ENCODE measurements at places on chromosomes 3 and 15.

GRCh38 chr3:157170861-157171260 is 10.9 kb upstream of the CCNL1 start:
- no peak for DNase-seq

GRCh38 chr15:69808756-69809155 is 289.0 kb downstream of the TLE3 start:
- no peak for DNase-seq

DNA sequence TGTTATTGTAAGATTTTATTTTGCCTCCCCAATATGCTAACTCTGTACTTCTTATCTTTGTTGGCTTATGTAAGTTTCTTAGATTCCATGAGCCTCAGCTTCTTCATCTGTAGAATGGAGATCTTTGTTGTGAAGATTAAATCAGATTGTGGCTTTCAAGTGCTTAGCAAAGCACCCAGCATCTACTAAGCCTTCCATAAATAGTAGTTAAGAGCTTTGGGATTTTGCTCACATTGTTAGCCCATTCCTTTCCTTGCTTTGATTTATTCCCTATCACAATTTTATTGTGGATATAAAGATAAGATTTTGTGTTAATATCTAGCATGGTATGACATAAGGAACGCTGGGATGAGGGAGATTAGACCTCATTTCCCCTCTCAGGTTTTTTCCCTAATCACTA is 501.4 kb downstream of the PYDC2 start:
- DNase-seq, result no peak

- DNase-seq, result no peak
Observed at GRCh38 chr15:41494922-41495735, 1.5 kb downstream of the ITPKA start.

DNA sequence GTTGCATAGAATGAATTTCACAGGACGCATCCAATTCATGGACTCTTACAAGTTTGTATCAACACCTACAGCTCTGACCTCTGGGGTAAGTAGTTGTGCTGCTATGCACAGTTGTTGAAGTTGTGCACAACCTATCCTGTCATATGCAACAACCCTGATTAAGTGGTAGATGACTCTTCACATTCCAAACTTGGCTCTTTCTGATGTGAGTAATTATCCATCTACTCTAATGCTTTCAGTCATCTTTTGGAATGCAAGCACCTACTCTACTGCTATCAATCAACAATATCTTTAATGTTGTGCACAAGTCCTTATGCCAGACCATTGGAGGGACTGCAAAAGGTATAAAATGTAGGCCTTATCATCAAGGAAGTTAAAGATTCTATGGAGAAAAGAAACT is 921.4 kb downstream of the MCTP2 start:
- DNase-seq, result no peak

DNA sequence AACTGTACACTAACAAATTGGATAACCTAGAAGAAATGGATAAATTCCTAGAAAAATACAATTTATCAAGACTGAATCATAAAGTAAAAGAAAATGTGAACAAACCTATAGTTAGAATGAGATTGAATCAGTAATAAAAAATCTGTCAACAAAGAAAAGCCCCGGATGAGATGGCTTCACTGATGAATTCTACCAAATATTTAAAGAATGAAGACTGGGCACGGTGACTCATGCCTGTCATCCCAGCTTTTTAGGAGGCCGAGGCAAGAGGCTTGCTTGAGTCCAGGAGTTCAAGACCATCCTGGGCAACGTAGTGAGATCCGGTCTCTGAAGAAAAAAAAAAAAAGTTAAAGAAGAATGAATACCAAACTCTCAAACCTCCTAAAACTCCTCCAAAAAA is 17.7 kb upstream of the AP4E1 start:
- DNase-seq, result no peak
